ENCODE measurements at places on chromosomes 11 and 22.

DNA sequence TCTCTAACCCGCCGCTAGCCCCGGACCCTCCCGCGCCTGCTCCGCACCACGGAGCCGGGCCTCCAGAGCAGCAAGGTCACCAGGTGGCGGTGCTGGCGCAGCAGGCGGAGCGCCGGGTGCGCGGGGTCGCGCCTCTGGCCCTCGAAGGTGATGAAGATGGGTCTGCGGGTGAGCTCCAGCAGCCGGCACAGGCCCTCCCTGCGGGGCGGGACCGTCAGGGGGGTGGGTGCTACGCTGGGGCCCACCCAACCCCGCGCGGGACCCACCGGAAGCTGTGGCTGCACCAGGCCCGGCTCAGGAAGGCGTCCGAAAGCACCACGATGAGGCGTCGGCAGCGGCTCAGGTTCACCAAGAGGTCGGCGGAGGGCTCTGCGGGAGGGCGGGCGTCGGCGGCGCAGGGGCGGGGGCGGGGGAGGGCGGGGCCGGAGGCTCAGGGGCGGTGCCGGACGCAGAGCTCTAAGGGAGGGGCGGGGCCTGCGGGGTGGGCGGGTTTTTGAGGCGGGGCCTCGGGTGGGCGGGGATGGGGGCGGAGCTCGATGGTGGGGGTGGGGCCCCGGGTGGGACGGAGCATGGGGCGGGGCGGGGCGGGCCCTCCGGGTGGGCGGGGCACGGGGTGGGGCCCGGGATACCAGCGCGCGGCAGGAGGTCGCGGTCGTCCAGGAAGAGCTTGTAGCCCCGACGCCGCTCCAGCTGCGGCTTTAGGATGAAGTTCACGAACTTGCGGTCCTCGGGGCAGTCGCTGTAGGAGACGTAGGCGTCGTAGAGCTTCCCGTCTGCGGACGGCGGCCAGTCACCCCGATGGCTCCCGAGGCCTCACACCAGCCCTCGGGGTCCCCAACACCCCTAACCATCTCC is 7.8 kb downstream of the SIGIRR start:
- DNase-seq, result peak; percentile 90

DNA sequence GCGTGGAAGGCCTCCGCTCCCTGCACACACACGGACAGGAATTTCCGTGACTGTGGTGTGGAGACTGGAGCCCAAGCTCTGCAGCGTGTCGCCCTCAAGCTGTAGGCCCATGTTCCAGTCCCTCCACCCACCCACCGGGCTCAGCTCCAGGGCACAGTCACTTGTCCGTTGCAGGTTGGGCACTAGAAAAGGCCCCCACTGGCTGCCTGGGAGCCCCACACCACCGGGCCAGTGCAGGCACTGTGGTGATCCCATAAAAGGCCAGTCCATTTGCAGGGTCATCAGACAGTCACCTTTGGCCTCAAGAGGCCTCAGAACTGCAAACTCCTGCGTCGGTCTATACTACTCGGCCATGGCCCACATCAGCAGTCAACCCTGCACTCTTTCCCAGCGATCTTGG is 16.3 kb downstream of the RAB36 start:
- DNase-seq, result no peak

GRCh38 chr11:118111019-118111743 is 24.4 kb upstream of the SMIM35 start:
- DNase-seq, result no peak

GRCh38 chr11:29243616-29244015 is 773.2 kb downstream of the KCNA4 start:
- DNase-seq, result no peak

- no peak for DNase-seq
Measured at GRCh38 chr11:12382451-12382850, 5.1 kb downstream of the PARVA start.

GRCh38 chr11:57095417-57095816 is 86.3 kb upstream of the LRRC55 start:
- DNase-seq, result no peak

GRCh38 chr22:33389936-33390335 is 331.8 kb upstream of the SYN3 start:
- no peak for DNase-seq

GRCh38 chr11:56066980-56067379 is 26.1 kb upstream of the OR8I2 start:
- DNase-seq, result no peak

GRCh38 chr11:125624756-125625213 is at the start of gene CHEK1:
Gene CHEK1 (plus strand): TSS chr11:125625163. CDS start chr11:125626769, 1,606 bp downstream.
- no peak for DNase-seq

DNA sequence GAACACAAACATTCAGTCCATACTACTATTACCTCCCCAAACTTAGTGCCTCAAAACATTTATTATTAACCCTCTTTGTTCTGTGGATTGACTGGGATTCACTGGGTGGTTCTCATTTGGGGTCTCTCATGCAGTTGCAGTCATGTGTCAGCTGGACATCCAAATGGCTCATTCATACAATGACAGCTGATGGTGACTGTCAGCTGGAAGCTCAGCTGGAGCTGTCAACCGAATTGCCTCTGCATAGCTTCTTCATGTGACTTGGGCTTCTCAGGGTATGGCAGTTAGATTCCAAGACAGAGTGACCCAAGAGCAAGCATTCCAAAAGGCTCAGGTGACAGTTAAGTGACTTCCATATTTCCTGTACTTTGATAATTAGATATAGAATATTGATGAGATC is 85.2 kb downstream of the CCDC34 start:
- DNase-seq, result no peak

DNA sequence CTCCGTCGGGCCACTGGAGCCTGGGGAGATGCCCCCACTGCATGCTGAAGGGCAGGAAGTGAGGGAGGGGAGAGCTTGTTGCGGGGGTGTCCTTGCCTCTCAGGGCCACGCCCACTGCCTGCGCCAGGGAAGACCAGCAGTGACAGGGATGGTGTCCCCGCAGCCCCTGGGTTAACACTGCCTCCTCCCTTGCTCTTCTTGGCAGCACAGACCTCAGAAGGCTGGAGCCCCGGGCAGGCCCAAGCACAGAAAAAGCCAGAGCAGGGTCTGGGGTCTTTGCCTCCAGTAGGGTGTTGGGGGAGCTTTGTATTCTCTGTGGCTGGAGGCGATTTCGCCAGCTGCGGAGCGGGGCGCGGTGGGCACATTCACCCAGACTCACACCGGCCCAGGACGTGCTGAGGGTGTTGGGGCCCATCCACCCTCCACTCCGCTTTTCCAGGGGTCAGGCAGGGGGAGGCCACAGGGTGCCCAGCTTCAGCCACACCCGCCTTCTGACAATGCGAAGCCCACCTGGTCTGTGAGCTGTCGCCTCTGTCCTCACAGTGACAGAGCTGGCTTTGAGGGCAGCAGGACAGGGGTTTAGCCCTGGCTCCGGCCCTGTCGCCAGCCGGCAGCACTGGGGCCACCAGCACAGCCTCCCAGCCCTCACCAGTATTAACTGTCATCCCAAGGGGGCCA is 83.7 kb downstream of the CDKN1C start:
- DNase-seq, result no peak

DNA sequence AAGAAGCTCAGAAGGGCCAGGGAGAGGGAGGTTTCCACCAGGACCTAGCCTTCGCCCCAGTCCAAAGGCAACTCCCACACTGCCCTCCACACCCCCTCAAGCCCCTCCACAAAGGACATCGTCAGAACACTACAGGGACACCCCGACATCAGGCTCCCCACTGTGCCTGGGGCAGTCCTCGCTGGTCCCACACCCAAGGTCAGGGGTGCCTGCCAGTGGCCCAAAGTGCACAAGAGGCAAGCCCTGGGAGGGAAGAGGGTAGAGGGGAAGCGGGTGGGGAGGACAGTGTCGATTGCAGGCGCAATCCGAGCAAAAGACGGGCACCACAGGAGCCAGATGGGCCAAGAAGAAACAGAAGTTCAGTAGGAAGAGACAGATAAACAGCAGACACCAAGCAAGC is 35.6 kb upstream of the JAM3 start:
- no peak for DNase-seq

DNA sequence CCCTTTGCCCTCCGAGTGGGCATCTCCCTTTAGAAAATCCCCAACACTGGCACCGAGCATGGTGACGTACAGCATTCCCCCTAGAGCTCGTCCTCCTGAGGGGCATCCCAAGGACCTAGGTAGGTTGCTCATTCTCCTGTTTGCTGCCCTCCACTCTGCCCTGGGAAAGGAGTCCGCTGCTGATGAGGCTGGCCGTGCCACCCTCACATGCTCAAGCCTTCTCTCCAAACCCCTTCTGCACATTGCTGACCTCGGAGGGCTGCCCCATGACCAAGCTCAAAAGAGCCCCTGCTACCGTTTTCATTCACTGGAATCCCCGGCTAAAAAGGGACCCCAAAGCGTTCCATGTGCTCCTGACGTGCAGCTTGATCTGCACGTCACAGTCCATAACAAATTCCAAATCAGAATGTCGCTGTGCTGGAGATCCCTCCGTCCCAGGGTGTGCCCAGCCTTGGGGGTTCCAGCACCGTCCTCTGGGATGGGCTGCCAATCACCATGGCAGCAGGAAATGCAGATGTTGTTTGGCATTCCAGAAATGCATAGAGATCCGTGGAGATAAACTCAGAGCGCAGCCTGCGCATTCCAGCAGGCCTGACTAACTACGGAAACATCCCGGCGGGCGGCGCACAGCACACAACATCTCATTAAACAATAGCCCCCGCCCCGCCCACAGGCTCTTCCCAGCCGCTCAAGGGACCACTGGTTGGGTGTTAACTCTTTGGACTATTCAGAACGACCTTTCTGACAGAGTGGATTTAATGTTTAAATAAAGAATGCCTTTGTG is 26.3 kb upstream of the GNB1L start:
- DNase-seq, result no peak

DNA sequence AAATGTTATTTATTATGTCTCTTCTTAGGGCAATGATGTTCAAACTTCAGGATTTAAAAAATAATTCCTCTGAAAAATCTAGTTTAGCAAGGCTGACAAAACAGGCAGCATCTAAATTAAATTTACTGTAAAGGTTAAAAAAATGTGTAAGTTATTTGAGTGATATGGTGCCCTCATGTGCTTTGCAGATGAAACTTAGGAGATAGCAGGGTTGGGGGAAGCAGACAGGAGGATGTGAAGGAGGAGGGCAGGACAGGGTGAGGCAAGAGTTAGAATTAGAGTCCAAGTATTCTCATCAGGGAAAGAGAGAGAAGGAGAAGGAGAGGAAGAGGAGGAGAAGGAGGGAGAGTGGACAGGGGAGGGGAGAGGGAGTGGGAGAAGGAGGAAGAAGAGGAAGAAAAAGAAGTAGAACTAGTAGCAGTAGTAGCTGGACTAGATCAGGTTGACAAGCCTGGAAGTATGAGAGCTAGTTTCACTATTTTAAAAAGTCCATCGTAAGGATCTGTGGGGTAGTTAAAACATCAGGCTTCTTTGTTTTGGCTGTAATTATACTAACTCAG is 141.2 kb upstream of the SESN3 start:
- no peak for DNase-seq

- DNase-seq, result no peak
Measured at GRCh38 chr11:120890609-120891320, 133.1 kb upstream of the TBCEL start.

DNA sequence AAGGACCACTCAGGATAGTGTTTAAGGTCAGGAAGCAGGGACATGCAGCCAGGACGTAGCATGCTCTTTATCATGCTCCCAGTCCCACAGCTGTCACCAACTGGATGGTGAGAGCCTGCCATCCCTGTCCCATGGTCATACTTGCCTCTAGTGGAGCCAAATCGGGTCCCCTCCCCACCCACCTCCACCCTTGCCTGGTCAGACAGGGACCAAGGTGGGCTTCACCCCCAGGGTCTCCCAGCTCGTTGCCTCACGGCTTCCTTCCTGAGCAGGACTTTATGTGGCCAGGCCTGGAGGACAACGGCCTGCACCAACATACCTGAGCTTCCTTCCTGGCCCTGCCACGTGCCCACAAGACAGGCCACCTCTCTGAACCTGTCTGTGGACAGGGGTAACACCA is 19.8 kb downstream of the A4GALT start:
- no peak for DNase-seq

GRCh38 chr11:124483422-124483821 is 37.9 kb upstream of the OR8B8 start:
- no peak for DNase-seq

GRCh38 chr11:78791254-78791653 is 216.6 kb upstream of the NARS2 start:
- DNase-seq, result peak; percentile 50

DNA sequence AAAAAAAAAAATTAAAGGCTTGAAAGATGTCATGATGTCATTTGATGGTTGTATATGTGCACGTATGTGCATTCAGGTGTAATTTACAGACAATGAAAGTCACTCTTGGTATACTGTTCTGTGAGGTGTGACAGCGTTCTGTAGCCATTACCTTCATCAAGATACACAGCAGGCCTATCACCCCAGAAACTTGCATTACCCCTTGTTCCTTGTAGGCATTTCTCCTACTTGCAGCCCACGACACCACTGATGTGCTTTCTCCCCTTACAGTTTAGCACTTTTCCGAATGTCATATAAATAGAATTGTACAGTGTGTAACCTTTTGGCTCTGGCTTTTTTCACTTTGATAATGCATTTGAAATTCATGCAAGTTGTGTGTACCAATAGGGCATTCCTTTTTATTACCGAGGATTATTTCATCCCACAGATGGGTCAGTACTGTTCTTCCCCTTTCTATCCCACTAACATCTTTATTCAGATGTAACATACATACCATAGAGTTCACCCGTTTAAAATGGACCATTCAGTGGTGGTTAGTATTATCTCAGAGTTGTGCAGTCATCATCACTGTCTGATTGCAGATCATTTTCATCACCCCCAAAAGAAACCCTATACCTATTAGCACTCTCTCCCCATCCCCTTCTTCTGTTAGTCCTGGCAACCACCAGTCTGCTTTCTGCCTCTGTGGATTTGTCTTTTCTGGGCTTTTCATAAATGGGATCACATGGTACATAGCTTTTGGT is 30.3 kb downstream of the BCR start:
- no peak for DNase-seq

- no peak for DNase-seq
Measured at GRCh38 chr11:35112056-35112845, 26.7 kb upstream of the CD44 start.

DNA sequence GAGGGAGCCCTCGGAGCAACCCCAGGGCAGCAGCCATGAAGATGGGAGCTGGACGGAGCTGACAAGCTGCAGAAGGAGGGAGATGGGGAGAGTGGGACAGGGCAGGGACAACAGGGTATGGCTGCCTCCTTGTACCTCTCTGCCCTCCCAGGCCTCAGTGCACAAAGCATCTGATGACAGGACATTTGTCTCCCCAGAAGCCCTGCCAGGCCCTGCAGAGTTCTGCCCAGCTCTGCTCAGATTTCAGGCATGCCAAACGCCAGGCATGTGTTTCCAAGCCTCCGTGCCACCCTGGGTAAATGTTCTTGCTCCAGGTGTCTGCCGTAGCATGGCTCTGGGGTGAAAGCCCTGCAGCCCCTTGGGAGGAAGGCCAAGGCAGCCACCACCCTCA is 1.1 kb upstream of the IFITM10 start:
- no peak for DNase-seq

DNA sequence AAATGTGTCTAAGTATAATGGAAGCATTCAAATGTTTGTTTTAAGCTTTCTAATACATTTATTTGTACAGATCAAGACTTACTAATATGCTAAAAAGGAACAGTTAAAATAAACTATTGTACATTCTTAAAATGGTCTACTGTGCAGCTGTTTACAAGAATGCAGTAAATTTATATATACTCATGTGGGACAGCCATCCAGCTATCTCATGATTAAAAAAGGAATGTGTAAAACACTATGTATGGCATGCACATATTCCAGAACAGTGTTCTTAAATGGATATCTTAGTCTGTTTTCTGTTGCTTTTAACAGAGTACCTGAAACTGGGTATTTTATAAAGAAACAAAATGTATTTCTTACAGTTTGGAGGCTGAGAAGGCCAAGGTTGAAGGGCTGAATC is 30.2 kb upstream of the CSTF3 start:
- DNase-seq, result no peak
